ENCODE measurements at places on chromosomes 3 and 15.
A peak's percentile ranks its signal among the peaks of the same experiment; 100 is the strongest.

DNA sequence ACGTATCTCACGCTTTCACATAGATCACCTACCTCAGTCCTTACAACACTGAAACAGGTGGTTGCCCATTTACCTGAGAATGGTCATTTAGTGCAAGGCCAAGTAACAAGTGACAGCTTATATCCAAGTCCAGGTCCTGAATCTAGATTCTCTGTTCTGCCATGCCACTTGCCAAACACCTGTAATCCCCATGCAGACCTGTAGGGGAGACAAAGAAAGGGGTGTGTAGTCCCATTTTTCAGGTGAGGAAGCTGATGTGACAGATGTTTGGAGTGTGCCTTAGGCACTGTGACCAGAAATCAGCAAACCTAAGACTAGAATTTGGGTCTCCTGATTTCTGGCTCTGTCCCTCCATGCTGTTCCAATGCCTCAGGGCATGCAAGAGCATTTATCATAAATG is 12.7 kb downstream of the ZNF35 start:
- DNase-seq: no peak

GRCh38 chr3:172708921-172709773 is 1.7 kb downstream of the NCEH1 start:
- no peak for DNase-seq

DNA sequence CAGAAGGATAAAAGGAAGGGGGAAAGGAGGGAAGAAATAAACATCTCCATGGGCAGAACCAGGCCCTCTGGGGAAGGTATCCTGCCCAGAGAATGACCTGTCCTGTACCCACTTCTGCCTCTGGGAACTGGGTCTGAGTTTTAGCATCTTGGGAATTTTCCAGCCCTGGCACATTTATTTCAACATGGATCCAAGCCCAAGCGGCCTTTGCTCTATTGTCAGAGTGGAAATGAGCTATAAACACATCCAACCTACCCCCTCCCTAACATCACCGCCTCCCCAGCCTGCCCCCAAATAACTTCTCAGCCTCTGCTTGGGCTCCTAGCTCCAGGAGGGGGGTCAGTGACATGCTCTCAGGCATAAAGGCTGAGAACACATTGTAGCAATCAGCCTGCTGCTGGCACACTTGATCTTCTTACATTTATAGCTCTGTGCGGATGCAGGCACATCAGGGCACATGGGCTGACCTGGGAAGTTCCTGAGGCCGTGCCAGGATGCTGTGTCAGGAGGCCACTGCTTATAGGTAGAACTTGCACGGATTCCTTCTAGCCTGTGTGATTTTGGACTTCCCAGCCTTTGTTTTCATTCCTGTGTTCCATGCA is 4.6 kb upstream of the OXTR start:
- DNase-seq: no peak

DNA sequence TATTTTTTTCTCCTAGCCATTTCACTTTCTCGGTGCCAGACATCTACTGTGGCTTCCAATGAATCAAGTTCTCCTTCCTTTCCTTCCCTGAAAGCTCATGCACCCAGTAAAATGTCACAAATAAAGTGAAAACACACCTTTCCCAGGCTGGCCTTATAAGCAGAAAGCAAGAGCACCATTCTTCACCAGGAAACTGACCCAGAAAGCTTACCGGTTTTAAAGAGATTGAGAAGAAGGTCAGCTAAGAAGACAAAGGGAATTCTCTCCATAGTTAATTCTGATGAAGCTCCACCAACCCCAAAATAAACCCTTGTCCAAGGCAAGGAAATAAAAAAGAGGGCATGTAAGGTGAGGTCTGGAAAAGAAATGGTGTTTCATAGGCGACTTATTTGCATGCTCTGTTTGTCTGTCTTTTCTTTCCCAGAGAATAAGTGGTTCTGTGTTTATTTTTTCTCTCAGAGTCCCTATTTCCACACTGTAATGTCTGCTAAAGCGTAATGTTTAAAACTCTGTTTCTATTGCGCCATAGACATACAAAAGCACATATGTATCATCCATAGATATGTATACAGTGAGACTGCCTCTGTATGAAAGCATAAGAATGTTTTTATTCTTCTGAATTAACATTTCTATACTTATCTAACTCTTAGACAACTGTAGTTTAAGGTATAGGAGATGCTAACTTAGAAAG is 2.8 kb downstream of the LSAMP start:
- no peak for DNase-seq

DNA sequence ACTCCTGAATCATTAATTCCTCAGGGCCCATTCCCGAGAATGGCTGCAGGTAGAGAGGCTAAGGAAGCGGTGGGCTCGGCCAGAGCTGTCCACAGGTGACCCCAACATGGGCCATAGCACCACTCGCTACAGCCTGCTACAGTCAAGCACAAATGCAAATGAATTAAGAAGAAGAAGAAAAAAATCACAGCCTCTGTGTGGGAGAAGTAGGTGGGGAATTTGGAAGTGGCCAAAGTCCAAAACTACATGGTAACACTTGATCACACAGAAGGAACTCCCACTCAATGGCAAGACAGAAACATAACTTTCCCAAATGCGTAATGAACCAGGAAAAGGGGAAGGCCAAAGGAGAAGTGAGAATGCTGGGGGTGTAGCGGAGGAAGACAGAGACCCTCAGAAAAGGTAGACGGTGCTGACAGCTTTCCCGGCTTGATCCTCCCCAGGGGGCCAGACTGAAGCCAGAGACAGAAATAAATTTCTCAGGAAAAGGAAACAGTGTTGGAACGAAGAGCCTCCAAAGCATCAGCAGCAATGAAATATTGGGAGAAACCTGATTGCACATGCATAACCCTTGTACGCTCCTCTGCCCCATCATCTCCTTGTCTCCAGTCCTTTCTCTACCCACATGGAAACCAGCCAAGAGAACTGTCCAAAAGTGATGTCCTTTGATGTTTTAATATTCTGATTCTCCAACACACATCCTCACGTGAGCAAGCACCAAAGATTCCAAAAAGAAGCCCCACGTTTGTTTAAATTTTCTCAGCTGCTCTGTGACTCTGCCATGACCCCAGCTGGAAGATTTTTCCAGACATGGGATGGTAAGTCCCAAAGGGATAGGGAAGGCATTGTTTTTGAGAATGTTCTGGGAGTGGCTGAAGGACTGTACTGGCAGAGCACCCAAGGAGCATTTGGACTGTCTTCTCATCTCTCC is 107.6 kb downstream of the OXNAD1 start:
- DNase-seq: no peak

DNA sequence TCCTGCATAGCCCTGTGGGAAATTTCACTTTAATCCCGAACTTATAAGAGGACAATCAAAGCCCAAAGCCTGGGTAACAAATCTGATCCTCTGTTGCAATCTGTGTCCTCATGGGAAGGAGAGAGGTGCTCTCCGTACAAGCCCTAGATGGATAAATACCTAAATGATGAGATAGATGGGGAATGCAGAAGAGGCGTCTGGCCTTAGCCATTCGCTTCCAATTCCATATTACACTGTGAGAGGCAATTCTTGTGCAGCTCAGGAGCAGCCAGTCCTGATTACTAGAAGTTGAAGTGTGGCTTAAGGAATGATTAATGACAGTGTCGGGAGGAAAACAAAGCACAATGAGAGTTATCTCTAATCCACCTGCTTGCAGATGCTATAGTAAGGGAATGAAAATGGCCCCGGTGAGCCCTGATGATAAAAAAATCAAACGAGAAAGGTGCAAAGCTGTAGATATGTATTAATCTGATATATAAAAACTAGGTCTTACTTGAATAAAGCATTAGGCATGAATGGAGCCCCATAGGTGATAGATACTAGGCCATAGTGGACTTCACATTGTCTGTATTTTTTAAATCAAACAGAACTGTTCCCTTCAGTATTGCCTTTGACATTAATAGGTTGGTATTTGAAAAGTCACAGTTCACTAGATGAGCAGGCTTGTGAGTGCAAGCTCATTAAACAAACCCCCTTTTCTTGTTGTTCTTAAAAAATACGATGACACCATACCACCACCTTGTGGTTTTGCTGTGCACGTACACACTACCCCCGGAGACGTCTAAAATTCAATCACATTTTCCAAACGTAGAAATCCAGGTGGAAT is 54.2 kb upstream of the TMCO5A start:
- DNase-seq: peak; percentile 80

DNA sequence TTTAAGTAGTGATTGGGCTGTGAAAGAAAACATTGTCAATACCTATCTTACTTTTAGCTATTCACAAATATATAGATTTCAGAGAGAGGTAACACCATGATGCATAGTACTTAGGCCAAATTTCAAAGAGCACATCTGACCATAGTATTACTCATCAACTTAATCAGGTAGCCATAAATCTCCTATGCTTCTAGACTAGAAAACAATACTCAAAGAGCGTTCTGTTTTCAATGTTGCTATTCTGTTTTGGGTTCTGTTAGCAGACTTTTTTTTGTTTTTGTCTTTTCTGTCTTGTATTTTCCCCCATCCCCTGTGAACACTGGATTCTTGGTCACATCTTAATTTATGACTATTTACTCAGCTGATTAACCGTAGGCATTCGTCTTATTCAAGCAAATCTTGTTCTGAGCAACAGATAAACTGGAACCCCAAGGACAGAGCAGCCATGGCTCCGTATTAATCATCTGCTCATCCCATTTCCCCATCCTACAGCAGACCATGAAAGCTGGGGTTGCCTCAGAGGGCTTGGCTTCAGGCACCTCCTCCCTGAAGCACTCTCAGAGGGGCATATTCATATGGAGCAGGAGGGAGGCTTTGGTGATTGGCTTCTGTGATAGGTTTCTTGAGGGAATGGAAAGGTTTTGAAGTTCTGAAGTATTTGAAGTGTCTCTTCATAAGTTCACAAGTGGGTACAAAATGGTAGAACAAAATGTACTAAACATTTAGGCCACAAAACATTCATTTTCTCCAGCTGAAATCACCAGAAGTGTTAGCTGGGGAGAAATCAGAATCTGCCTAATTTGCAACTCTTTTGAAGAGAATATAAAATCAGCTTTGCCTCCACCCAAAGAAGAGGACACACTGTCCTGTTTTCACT is 105.3 kb downstream of the TNIK start:
- DNase-seq: peak; percentile 5

GRCh38 chr3:119293105-119293870 is 895 bp upstream of the ARHGAP31 start:
- no peak for DNase-seq

DNA sequence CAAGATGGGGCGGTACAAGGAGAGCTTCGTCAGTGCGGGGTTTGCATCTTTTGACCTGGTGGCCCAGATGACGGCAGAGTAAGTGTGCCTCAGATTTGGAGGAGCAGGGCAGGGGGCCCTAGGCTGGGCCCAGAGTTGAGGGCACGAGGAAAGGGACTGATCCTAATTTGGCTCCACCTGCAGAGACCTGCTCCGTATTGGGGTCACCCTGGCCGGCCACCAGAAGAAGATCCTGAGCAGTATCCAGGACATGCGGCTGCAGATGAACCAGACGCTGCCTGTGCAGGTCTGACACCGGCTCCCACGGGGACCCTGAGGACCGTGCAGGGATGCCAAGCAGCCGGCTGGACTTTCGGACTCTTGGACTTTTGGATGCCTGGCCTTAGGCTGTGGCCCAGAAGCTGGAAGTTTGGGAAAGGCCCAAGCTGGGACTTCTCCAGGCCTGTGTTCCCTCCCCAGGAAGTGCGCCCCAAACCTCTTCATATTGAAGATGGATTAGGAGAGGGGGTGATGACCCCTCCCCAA is 19.8 kb downstream of the EPHB3 start:
- no peak for DNase-seq

DNA sequence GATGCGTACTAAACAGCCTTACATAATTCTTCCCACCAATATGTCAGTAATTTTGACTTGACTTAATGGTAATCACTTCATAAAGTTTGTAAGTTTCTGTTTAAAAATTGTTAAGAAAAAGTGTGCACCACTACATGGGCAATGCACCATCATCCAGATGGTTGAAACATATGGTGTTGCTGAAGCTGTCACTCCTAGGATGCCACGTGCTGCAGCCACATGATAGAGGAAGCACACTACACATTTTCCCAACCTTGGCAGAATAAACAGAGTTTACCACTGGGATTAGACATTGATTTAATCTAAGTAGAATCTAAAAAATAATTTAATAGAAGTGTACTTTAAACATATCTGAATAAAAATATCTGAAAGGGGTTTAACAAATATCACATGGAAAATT is 1209.9 kb downstream of the NSUN3 start:
- no peak for DNase-seq

GRCh38 chr15:101625184-101625583 is 27.0 kb downstream of the TM2D3 start:
- no peak for DNase-seq

DNA sequence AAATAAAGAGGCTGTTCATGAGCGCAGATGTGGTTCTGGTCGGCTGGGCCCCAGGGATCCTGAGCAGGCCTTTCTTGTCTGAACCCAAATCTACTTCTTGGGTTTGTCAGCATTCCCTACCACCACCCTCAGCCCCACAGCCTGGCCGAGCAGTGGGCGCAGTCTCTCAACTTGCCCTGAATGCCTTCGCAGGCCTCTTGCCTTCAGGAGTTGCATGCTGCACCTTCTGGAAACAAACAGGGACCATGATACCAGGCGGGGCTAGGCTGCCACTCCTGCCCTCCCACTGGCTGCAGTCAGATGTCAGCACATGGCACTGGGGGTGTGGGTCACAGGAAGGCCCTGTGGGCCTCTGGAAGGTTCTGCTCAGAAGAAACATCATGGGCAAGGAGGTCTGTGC is 13.2 kb upstream of the C15orf39 start:
- no peak for DNase-seq

Data from foreskin fibroblast (primary cell).